NCI-H774 (cell line): ENCODE measurements at places on chromosomes 6 and 20.

DNA sequence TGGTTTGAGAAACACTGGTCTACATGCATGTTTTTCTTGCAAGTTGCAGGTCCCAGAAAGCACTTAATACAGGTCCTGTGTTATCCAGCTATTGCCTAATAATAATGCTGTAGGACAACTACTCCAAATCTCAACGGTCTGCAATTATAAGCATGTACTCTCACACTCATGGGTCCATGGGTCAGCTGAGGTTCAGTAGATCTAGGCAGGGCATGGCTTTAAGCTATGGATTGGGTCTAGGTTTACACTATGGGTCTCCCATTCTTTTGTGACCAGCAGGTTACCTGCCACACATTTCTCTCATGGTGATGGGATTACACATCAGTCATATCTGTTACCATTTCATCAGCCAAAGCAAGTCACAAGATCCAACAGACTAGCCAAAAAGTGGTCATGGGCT, 13.9 kb downstream of the ISM1 start:
- no peak for DNase-seq

GRCh38 chr20:46215913-46216707, 92.2 kb downstream of the CDH22 start:
- no peak for DNase-seq

- DNase-seq: no peak
Measured at GRCh38 chr6:41784581-41785171, 2.8 kb upstream of the TOMM6 start.

DNA sequence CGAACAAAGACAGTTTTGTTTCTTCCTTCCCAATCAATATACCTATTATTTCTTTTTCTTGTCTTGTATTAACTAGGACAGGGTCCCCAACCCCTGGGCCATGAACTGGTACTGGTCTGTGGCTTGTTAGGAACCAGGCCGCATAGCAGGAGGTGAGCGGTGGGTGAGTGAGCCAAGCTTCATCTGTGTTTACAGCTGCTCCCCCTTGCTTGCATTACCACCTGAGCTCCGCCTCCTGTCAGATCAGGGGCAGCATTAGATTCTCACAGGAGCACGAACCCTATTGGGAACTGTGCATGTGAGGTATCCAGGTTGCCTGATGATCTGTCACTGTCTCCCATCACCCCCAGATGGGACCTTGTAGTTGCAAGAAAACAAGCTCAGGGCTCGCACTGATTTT, 151.9 kb downstream of the CDKAL1 start:
- DNase-seq: peak; percentile 76

DNA sequence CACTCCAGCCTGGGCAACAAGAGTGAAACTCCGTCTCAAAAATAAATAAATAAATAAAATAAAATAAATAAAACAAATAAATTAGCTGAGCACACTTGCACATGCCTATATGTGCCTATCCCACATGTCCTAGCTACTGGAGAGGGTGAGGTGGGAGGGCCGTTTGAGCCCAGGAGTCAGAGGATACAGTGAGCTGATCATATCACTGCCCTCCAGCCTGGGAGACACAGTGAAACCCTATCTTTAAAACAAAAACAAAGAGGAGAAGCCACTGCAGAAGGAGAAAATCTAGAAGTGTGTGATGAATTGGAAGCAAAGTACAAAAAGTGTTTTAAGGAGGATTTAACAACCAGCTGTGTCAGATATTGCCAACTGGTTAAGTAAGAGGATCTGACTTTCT, 728.4 kb downstream of the PTPRT start:
- DNase-seq: no peak

DNA sequence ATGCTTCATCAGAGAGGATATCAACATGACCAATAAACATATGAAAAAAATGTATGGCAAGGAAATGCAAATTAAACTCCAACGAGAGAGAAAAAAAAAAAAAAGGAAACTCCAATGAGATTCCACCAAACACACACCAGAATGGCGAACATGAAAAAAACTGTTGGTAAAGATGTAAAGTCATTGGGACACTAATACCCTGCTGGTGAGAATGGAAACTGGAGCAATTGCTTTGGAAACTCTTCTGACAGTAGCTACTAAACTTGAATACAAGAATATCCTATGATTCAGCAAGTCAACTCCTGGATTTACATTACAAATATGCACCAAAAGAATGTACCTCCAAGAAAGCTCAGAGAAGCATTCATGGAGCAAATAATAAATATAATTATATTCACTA, 260.7 kb upstream of the ECI2 start:
- no peak for DNase-seq

DNA sequence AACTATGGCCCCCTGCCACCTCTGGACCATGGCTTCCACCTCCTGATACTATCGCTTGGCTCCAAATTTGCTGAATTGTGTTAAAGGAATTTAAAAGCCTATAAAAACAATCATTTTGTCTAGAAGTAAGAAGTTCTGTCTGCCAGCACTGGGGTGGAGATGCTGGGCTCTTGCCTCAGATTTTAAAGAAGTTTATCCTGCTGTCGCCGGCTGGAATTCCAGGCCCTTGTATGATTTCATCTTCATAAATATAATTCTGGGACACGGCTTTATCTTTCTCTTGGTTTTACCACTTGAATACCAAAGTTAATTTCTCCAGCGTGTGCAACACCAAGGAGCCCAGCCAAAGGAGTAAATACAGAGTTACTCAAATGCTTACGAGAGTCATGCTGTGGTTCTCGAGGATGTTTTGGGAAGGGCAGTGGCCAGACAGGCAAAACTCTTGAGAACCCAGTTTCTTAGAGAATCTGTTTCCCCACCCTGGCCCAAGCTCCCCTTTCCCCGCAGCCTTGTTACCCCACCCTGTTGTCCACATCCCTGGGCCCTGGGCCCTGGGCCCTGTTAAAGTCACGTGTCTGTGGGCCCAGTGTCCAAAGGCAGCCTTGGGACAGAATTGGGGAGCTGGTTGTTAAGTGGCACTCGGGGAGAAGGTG, 31.9 kb downstream of the C6orf89 start:
- no peak for DNase-seq

GRCh38 chr6:5173810-5174209, 86.9 kb downstream of the LYRM4 start:
- no peak for DNase-seq

DNA sequence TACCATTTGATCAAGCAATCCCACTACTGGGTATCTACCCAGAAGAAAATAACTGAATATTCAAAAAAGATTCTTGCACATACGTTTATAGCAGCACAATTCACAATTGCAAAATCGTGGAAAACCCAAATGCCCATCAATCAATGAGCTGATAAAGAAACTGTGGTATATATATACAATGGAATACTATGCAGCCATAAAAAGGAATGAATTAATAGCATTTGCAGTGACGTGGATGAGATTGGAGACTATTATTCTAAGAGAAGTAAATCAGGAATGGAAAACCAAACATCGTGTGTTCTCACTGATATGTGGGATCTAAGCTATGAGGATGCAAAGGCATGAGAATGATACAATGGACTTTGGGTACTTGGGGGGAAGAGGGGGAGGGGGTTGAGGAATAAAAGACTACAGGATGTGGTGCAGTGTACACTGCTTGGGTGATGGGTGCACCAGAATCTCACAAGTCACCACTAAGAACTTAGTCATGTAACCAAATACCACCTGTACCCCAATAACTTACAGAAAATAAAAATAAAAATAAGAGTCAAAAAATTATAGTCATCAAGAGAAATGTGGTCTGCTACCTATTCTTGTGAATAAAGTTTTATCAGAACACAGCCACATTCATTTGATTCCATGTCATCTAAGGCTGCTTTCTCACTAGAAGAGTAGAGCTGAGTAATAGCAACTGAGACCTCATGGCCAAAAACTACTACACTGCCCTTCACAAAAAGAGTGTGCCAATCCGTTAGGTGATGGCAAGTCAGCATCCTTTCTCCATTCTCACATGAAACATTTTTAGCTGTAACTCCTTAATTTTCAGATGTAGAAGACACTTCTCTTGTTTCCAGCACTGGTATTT, 8.7 kb upstream of the HUS1B start:
- DNase-seq: no peak

- no peak for DNase-seq
Measured at GRCh38 chr6:30705620-30706019, 11.5 kb downstream of the MDC1 start.

DNA sequence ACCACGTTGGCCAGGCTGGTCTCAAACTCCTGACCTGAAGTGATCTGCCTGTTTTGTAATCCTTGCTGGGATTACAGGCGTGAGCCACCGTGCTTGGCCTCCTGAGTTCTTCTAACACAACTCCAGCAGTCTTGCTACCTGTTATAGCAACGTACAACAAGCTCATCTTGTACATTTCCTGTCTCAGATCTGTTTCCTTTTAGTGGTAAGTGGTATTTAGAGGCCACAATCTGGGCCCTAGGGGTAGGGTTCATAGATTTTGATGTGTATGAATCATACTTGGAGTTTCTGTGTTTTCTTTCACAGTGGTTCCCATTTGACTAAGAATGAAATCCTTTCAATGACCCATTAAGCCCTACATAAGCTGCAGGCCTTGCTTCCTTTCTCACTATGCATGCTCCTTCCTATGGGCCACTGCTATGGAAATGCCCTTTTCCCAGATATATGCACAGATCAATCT, 27.1 kb upstream of the SYNCRIP start:
- DNase-seq: no peak

DNA sequence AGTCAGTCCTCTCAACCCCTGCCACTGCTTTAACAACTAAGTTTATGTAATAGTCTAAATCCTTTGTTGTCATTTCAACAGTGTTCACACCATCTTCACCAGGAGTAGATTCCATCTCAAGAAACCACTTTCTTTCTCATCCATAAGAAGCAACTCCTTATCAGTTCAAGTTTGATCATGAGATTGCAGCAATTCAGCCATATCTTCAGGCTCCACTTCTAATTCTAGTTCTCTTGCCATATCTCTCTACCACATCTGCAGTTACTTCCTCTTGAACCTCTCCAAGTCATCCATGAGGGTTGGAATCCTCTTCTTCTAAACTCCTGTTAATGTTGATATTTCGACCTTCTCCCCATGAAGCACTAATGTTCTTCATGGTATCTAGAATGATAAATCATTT, 57.9 kb upstream of the FOXO3 start:
- DNase-seq: no peak

- no peak for DNase-seq
Measured at GRCh38 chr6:77844822-77845221, 192.0 kb downstream of the MEI4 start.

- no peak for DNase-seq
Measured at GRCh38 chr6:46996860-46997641, 45.1 kb downstream of the ADGRF1 start.

- no peak for DNase-seq
Measured at GRCh38 chr20:34237942-34238341, 3.3 kb upstream of the ASIP start.

GRCh38 chr20:771741-772464, 3.6 kb upstream of the SLC52A3 start:
- DNase-seq: no peak

DNA sequence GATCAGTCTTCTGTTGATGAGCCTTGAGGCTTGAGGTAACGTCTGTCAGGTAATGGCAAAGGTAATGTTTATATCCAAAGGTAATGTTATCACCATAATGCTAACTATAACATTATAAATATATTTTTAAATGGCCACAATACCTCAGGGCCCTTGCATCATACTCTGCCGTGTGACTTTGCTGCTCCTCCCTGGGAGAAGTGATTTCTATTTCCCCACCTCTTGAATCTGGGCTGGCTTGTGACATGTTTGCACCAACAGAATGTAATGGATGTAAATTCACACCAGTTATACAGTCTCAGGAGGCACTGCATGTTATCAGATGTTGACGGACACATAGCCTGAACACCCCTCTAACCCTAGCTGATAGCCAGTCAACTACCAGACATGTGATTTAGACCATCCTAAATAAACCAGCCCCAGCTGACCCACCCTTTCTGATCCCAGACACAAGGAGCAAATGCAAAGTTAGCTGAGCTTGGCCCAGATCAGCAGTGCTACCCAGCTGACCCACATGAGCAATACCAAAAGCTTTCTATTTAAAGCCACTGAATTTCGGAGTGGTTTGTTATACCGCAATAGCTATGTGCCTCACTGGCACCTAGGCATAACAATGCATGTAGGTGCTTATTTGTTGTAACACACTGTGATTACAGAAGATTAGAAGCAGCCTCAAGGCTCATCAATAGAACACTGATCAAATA, 93.8 kb upstream of the SIRPA start:
- no peak for DNase-seq

DNA sequence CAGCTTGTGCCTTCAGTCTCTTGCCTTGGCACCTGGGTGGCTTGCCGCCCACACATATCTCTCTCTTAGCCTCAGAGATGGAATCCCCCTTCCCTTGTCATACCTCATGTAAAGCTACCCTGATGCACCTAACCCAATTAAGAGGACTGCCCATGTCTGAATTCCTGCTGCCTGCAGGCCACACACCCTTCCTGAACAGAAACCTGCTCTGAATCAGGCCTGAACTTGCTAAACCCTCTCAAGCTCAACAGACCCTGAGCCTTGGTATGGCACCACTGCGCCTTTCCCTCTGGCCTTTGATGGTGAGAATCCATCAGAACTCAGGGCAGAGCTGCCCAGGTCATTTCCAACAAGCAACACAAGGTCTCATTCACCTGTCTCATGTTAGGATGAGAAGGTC, 5.2 kb downstream of the RAET1G start:
- DNase-seq: no peak

- DNase-seq: no peak
Measured at GRCh38 chr6:153073841-153074240, 57.2 kb downstream of the RGS17 start.

- no peak for DNase-seq
Measured at GRCh38 chr6:155383913-155384312, 69.6 kb upstream of the TFB1M start.

DNA sequence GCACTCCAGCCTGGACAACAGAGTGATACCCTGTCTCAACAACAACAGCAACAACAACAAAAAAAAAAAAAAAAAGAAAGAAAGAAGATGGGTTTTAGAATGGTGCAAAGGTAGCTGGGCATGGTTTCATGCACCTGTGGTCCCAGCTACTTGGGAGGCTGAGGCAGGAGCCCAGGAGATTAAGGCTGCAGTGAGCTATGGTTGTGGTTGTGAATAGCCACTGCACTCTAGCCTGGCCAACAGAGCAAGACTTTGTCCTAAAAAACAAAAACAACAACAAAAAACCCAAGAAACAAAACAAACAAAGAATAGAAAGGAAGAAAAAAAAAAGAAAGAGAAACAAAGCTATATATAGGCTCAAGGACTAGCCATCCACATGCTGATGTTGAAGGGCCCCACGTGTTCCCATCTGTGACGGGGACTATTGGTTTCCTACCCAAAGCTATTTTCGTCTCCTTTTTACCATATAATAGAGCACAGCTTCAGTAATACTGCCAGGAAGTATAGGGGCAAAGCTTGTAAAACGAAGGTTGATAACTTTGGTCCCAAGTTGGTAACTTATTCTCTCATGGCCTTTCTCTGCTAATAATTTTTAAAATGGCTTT, 7.9 kb upstream of the EEF1E1 start:
- DNase-seq: no peak

GRCh38 chr6:108760126-108761050, 87.8 kb upstream of the ARMC2 start:
- DNase-seq: no peak

DNA sequence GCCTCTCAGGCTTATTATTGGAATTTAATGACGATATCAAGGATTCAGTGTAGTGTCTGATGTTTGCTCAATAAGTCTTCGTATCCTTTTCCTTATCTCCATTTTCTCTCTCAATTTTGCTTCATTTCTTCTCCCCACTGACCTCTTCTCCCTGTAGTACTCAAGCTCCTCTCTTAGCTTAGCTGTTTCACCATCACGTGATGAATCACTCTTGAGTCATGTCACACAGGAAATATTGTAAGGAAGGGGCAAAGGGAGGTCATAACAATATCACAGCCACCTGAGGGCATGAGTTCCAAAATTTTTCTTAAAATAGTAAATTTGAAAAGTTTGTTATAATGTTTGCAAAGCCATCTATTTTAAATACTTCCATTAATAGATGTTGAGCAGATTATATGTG, 392.2 kb upstream of the MARCKS start:
- DNase-seq: no peak
